Stimulated activated CD8-positive, alpha-beta memory T cell treated with anti-CD3 and anti-CD28 coated beads, Interleukin-15, amount 100 ng/mL, for 48 hours (primary cell): ENCODE measurements at places on chromosomes 3 and 15.

DNA sequence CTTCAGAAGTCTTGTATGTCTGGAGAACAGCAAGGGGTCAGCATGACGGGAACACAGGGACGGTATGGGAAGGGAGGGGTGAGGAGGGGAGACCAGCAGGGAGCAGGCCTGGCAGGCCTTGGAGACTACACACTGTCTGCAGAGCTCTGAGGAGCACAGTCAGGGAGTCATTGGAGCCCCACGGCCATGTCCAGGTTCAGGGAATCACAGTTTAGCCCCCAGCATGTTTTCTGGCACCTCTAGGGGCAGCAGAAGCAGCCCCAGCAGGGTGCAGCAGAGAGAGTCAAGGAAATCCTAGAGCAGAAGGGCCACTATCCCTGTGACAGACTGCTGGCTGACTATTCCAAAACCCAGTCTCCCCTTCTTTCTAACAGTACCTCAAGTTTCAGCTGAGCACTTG, 3.2 kb downstream of the LAMP3 start:
- no peak for DNase-seq

- no peak for DNase-seq
These were observed 25.2 kb downstream of the GASK1A start for GRCh38 chr3:43004282-43004681.

- DNase-seq, result no peak
These were observed 2.8 kb downstream of the NISCH start for GRCh38 chr3:52458031-52458760.

- no peak for DNase-seq
These were observed 299.8 kb upstream of the THBS1 start for GRCh38 chr15:39281094-39281493.

GRCh38 chr15:89828281-89829145, 13.9 kb upstream of the ANPEP start:
- DNase-seq, result no peak

DNA sequence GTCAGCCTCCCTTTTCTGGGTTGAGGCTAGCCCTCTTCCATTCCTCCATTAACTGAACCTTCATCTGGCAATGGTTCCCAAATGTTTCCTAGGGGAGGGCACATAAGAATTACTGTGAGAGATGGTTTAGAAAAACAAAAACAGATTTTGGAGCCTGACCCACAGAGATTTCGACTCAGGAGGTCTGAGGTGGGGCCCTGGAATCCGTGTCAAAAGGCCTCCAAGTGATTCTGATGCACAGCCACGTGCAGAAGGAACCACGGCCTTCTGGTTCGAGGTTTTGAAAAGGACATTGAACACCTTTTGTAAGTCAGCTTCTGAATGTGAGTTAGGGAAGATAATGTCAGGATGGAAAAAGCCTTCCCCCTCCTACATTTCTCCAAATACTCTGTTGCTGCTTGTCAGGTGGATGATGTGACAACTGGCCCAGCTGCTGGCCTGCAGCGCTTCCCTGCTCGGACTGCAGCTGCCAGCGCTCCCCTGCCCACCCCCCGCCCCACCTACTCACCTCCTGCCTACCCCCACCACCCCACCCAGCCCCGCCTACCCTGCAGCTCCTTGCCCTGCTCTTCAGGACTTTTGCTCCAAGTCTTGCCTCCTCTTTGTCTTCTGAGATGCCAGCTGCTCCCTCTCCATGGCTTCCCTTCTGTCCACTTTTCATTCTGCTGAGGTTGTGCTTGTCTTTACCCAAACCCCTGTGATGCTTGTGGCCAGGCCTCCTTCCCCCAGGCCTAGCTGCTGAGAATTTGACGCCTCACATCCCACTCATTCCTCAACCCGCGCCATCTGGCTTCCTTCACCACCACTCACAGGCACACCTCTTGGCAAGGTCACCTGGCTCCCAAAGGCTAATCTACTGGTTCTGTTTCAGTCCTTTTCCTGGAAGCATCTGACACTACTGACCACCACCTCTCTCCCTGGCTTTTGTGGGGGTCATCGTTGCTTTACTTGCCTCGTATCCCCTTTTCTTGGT, 6.6 kb downstream of the EHD4 start:
- no peak for DNase-seq

DNA sequence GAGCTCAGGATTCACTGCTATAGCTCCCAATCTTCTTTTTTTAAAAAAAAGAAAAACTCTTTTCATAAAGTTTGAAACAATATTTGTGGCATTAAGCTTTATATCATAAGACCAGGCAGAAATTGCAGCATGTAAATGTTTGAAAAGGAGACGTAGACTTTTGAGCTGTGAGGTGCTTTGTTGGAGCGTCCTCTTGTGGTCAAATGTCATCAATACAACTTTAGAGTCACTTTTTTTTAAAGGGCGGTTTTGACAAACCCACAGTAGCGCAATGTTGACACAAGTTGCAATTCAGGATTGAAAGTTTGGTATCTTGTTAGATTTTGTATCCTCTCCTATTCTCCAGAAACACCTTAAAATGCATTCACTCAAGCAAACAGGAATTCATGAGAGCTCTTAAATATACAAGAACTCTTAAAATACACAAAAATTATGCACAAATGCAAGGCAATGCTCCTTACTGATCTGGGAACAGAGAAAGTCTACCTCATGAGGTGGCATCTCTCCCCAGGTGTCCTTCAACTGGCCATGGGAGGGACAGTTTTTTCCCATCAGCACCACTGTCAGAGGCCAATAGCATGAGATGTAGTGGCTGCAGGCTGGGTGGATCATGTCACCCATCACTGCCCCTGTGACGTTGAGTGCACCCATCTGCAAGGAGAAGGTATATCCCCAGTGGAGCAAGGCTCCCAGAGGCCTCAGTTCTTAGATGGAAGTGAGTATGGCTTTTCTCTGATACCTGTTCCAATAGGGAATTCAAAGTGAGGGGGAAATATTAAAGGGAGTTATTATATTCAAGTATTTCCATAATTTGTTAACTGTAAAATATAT, 70.7 kb downstream of the ANXA2 start:
- DNase-seq, result no peak

- DNase-seq, result no peak
These were observed 9.7 kb downstream of the ITIH4 start for GRCh38 chr3:52820736-52821135.

GRCh38 chr15:89907289-89907688, 5.5 kb downstream of the ARPIN start:
- DNase-seq, result no peak

DNA sequence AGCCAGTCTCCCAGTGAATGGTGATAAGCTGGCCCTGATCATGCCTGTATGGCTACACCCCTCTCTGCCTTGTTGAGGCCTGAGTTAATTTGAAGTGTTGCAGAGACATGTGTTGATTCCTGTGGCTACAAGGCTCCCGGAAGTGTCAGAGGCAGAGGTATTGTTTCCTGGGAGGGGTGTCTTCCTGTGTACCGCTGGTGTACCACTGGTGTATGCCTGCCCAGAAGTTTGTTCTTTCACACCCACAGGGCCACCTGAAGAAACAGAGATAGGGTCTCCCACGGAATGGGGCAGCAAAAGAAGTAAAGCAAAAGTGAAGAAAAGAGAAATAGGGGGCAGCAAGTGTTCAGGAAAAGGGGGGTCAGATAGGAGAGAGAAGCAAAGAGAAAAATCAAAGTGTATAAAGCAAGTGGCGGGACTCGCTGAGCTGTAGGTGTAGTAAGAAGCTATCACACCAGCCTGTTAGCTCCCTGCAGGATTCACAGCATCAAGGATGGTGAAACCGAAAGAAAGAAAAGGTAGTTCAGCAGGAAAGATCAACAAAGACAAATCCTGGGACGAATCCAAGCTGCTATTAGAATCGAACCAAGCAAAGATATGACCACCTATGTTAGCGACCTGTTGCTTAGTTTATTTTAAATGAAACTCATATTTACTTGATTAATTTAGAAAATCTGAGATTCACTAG, 36.6 kb upstream of the CD47 start:
- peak; percentile 44 for DNase-seq

- no peak for DNase-seq
These were observed 2.9 kb downstream of the STOML1 start for GRCh38 chr15:73989001-73989798.

DNA sequence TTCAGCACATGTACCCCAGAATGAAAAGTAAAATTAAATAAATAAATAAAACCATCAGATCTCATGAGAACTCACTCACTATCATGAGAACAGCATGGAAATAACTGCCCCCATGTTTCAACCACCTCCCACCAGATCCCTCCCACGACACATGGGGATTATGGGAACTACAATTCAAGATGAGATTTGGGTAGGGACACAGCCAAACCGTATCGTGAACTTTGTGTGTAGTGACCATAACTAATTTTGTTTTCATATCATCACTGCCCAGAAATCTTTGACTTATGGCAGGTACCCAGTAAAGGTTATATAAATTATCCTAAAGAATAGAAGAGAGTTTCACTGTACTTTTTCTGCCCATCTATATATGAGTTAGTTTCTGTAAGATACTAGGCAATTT, 766.5 kb downstream of the ROBO1 start:
- DNase-seq, result no peak

GRCh38 chr3:134432236-134432635, 53.5 kb downstream of the ANAPC13 start:
- DNase-seq, result no peak

- no peak for DNase-seq
These were observed 43.2 kb upstream of the FAM107A start for GRCh38 chr3:58620421-58620820.

- DNase-seq, result no peak
These were observed 66.7 kb downstream of the MYLK start for GRCh38 chr3:123817413-123817812.

GRCh38 chr15:52193791-52194190, 2.6 kb upstream of the GNB5 start:
- no peak for DNase-seq

DNA sequence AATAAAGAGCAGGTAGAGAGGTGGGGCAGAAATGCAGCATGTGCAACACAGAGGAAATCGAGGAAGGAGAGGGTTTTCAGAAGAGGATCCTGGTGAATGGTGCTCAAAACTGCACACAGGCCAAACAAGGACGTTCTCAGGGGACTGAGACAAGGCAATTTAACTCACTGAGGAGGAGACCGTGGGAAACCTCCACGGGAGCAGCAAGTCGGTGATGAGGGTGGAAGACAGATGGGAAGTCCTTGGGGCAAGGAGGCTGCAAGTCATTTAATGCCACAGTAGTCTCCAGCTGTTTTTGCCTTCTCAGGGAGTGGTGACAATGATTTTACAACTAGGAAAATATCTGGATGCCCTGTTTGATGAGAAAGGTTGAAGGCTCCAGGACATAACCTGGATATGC, 11.5 kb upstream of the PDIA5 start:
- DNase-seq, result no peak

DNA sequence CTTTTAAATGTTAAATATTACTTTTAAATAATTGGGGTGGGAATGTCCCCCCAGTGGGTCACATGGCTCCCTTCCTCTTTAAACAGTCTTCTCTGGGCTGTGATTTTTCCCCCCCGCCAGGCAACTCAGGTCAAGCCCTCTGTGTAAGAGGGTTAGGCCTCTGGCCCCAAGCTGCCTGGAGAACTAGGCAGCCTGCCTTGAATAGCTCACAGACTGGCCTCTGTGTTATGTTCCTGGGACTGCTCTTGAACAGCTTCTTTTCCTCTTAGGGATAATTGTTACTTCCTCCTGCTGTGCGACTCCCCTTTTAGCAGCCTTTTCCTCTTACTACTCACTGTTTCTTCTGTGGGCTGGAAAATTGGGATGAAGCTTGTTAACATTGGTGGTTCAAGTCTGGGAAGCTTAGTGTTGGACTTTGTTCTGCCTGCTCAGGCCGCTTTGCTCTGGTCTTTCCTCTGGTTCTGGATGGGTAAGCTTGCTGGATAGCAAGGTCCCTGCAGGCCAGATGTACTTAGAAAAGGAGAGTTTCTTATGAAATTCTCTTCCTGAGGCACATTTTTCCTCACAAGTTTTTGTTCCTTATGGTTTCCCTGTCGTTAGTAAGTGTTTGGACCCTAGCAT, 2.2 kb downstream of the TEX264 start:
- no peak for DNase-seq
